Stimulated activated CD4-positive, alpha-beta T cell treated with anti-CD3 and anti-CD28 coated beads, Interleukin-15, amount 100 ng/mL, for 1 hour (primary cell): ENCODE measurements at places on chromosomes 2 and 18.

GRCh38 chr2:185215497-185215896 lies 523.1 kb upstream of the FSIP2 start:
- DNase-seq: no peak

DNA sequence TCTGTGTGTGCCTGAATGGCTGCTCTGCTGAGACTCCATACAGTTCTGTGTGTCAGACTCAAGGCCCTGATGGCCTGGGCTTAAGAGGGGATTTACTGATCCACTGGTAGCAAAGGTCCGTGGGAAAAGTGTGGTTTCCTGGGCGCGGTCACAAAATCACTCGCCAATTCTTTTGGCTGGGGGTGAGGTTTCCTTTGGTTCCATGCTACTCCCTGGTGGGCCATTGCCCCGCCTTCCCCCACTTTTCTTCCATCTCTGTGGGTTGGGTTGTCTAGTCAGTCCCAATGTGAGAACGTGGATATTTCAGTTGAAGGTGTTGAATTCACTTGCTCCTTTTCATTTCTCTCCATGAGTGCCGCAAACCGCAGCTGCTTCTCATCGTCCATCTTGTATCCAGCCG lies 162.7 kb upstream of the NRXN1 start:
- DNase-seq: no peak

DNA sequence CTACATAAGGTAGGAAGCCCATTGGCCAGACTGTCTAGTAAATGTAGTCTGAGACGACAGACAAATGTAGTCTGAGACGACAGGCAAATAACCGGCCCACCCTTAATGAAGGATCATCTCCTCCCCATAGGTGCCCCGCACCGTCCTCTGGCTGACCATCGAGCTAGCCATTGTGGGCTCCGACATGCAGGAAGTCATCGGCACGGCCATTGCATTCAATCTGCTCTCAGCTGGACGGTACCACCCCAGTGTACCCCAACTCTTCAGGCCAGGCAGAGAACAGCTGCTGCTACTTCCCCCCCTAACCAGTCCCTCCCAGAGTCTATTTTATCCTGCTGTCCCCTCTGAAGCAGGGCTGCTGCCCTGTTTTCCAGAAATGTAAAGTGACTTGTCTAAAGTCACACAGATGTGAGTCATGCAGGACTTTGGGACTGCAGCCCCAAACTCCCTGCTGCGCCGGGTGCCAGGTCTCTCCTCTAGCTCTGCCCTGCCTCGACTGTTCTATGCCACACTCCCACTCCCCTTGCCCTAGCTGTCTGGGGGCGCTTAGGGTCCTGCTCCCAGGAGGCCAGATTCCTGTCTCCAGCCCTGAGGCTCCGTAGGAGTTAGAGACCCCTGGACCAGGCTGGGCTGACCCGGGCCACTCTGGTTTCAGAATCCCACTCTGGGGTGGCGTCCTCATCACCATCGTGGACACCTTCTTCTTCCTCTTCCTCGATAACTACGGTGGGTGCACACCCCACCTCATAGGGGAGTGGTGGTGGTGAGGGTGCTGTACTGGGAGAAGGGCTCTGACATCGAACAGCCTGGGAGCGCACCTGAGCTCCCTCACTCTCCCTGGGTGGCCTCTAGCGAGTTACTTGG lies 4.7 kb downstream of the SLC11A1 start:
- no peak for DNase-seq

- DNase-seq: no peak
Measured at GRCh38 chr2:43831543-43832294, 6.9 kb downstream of the ABCG5 start.

GRCh38 chr2:56185101-56185581 lies 1.4 kb downstream of the CCDC85A start:
- DNase-seq: no peak

- DNase-seq: no peak
Measured at GRCh38 chr2:24642351-24642750, 150.8 kb downstream of the PTRHD1 start.

GRCh38 chr2:218271487-218271797 lies 1.1 kb downstream of the PNKD start:
- no peak for DNase-seq
